ENCODE measurements at places on chromosomes 1 and 21.
A peak's percentile ranks its signal among the peaks of the same experiment; 100 is the strongest.

GRCh38 chr1:154342836-154343472 is 17.6 kb downstream of the ATP8B2 start:
- DNase-seq: no peak

- no peak for DNase-seq
Measured at GRCh38 chr21:38735626-38736206, 70.0 kb upstream of the ETS2 start.

GRCh38 chr1:243542739-243543415 is 287.0 kb downstream of the SDCCAG8 start:
- no peak for DNase-seq

DNA sequence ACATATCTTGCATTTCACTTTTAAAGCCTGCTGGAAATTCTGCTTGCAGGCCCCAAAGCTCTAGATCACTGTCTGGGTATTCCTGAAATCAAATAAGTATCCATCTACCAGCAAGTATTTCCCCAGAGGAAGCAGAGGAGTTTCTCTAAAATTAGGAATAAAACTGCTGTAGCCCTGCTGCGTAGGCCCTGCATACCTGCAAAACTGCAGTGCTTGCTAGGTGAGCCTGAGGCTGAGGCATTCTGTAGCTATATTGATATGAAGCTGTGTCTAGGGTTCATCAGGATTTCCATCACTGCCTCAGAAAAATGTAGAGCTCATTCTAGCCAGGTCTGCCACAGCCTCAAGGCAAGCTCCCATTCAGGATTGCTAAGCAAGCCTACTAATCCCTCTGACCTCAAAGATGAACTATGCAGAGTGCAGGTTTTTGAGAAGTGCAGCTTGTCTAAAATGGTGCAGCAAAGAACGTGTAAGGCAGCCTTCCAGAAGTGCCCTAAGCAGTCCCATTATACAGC is 28.7 kb downstream of the NPHS2 start:
- DNase-seq: no peak

DNA sequence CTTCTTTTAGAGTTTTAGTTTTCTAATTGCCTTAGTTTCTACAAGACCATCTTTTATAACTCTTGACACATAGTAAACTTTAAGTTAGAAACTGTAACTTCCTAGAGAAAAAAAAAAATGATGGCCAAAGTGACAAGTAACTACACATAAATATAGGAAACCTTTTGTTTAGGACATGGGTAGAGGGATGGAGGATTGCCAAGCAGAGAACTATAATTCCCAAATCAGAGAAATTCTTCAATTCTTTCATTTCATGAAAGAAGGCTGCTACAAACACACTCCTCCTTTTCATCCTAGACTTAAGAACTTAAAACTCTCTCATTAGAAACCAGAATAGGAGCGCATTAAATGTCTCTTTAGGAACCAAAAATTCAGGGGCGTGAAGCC is 125.0 kb downstream of the PTPN14 start:
- DNase-seq: no peak

- no peak for DNase-seq
Measured at GRCh38 chr1:80436851-80437250, 1363.9 kb upstream of the ADGRL2 start.

GRCh38 chr1:110687250-110687649 is 12.5 kb upstream of the KCNA3 start:
- no peak for DNase-seq

DNA sequence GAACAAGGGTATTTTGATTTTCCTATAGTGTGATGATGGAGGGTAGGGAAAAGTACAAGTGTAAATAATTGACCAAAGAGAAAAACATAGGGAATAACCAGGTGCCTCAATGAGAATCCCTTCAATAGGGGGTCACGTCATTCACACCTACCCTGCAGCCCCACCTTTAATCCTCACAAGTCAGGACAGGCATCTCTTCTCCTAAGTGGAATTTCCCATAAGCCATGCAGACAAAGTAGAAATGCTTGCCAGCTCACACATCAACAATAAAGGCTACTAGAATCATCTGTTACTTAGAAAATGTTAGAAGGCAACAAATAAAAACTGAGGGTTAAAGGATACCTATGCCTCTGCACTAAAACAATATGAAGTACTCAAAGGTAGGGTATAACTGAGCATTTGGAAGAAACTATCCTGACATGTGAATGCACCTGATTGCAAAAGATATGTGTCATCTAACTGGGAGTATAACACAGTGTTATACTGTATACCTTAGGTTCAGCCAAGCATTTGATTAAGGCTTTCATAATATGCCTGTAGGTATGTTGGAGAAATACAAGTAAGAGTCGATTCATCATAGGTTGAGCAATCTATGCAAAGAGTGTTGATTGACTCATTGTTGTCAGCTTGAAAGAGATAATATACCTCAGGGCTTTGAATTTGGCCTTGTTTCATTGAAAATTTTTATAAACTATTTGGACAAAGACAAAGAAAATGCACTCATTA is 32.4 kb upstream of the ATP1A1 start:
- DNase-seq: no peak

DNA sequence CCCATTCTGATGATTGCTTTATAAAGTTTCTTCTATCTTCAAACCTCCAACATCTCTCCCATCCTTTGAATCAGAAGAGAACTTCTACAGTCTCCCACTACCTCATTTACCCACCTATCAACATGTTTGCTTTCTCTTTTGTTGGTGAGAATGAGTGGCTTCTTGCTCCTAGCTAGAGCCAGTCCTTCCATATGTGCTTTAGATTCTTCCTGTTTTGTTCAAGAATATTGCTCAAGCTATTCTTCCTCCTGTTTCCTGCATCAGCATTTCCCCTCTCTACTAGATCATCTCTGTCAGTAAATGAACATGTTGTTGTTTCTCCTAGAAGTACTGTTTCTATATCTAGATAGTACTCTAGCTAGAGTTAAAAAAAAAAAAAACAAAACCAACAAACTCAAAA is 6.3 kb downstream of the ATF6 start:
- peak; percentile 62 for DNase-seq

DNA sequence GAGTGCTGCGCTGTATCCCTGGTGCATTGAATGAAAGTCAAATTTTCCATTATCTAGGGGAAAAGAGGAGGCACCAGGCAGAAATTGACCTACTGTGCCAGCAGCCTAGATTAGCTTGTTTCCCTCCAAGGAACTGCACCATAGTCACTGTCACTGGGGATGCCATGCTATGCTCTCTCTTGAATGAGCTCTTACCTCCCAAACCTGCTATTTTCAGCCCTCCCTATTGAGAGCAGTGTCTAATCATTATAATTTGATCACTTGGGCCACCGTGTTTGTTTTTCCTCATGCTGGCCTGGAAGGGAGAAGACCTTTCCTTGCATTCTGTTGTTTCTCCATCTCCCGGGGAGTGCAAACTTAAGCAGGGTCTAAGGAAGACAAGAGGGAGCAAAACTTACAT is 492.9 kb downstream of the SIPA1L2 start:
- DNase-seq: no peak

- no peak for DNase-seq
Measured at GRCh38 chr1:22229379-22229778, 86.5 kb upstream of the WNT4 start.

GRCh38 chr1:50658459-50659076 is 235.3 kb upstream of the DMRTA2 start:
- DNase-seq: no peak

- no peak for DNase-seq
Measured at GRCh38 chr1:183922197-183922596, 115.3 kb downstream of the COLGALT2 start.

GRCh38 chr1:161079436-161080110 is 9.8 kb downstream of the NECTIN4 start:
- DNase-seq: no peak

- DNase-seq: peak; percentile 20
Measured at GRCh38 chr1:184945029-184945428, 29.3 kb downstream of the NIBAN1 start.

DNA sequence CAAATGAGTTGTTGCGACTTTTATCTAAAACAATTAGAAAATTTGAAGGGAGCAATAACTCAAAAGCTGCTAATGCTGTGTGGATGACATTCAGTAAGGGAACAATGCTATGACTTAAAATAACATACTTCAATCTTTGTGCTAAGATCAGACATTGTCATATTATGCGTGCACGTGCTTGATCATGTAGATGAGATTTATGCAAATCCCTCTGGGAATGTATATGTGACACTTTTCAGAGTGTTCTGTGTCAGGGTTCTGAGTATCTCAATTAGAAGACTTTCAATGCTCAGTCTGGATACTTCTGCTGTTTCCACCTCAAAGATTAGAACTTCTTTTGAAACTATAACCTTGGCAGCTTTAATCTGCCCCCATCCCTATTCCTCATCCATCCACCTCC is 18.6 kb upstream of the POU2F1 start:
- DNase-seq: no peak

DNA sequence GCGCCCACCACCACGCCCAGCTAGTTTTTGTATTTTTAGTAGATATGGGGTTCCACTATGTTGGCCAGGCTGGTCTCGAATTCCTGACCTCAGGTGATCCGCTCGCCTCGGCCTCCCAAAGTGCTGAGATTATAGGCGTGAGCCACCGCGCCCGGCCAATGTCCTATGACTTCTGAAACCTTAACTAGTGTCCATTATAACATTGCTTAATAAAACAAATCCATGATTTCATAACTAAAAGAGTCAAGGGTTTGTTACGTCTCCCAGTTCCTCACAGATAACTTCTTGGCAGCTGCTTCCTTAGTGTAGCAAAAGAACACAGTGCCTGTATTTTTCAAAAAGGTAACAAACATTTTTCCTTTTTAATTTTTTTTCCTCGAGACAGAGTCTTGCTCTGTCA is 53.6 kb downstream of the FBXO42 start:
- DNase-seq: no peak

DNA sequence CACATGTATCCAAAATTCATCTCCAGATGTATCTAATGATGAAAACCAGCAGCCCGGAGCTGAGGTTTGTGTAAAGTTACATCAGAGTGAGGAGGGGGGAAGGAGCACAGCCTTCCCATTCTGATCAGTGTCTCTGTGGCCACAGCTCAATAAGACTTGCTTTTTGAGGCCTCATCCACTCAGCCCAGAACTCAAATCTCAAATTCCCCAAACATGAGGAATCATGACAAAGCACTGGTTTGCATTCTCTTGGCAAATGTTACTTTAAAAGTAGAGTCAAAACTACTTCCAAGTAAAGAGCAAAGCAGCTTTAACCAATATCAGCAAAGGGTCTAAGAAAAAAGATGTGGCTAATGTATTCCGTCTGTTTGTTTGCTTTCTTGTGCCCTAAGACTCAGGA is 30.9 kb downstream of the CCN1 start:
- DNase-seq: no peak

- DNase-seq: no peak
Measured at GRCh38 chr1:155250246-155250632, 5.0 kb downstream of the ENTREP3 start.

DNA sequence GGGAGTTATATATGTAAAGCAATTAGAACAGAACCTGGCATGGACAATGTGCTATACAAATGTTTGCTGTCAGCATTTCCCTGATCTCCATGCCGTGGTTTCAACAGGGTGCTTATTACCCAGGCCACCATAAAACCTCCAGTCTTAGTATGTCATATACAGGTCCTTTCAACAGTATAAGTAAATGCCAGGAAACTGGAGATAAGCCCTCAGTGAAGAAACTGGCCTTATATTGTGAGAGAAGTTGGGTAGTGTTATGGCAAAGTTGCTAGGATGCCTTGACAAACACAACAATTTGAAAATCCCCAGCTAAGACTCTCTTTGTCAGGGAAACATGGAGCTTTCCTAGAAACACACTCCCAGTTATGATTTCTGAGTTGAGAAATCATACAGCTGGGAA is 850.2 kb upstream of the ADAMTS5 start:
- DNase-seq: no peak

- DNase-seq: no peak
Measured at GRCh38 chr1:113747376-113747775, 11.9 kb downstream of the PHTF1 start.

DNA sequence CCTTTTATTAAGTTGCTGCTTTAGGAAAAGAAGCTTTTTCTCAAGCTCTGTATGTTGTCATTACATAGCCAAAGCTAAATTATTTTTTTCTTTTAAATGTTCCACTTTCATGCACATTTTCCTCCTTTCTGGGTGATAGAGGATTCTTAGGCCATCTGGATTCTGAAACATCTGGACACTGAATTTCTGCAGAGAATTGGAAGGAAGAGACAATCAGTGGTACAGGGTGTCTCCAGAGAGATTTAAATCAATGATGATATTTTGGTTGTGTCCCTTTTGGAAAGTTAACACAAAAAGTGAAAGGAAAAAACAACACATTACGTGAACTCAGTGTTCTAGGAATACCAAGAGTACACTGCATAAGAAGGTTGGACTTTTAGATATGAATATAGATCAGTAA is 211.4 kb upstream of the PKN2 start:
- no peak for DNase-seq

GRCh38 chr1:172588296-172589291 is 55.6 kb downstream of the SUCO start:
- DNase-seq: peak; percentile 67

GRCh38 chr1:78092643-78093042 is 46.9 kb downstream of the GIPC2 start:
- DNase-seq: no peak

DNA sequence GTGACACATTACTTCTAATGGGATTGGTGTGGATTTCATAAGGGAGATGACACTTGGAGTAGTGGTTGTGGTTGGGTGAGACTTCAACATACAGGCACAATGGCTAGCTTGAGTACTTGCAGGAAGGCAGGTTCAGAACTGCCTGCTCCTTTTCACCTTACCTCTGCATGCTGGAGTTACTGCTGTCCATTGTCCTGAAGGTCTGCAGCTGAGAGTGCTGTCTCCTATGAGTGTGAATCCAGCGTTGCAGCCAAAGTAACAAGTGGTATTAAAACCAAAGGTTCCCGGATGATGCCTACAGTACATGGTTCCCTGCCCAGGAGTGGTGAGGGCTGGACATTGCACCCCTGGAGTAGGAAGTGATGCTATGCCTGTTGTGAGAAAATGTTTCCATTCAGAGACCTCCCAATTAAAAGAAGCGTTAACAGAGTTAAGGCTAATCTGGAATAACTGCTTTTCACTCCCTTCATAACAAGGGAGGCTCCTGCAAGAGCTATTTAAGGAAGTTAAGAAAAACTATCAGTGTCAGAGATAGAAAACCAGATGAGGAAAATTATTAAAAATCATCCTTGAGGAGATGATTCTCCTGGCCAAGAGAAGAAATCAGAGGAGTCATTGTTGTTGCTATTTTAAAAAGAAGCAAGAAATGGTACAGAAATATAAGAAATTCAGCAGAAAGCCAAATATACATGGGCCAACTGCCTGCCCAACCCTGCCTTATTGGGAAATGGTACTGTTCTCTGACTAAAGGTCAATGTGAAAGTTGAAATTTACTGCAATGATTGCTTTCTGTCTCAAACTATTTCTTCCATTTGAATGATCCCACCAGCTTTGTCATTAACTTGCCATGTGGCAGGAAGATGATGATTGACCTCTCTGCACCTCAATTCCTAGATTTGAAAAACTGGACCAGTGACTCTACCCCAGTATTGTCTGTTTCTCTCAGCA is 9.8 kb upstream of the F5 start:
- DNase-seq: peak; percentile 35

- DNase-seq: no peak
Measured at GRCh38 chr1:155125946-155126555, 1.6 kb upstream of the EFNA1 start.

All from NB4 (cell line).